Activated CD8-positive, alpha-beta memory T cell treated with anti-CD3 and anti-CD28 coated beads for 1 hour (primary cell): ENCODE measurements at places on chromosomes 1 and 21.

GRCh38 chr1:2275796-2276536, 47.8 kb downstream of the SKI start:
- no peak for DNase-seq

- no peak for DNase-seq
Observed at GRCh38 chr1:246724731-246725095, 504 bp downstream of the SCCPDH start.

DNA sequence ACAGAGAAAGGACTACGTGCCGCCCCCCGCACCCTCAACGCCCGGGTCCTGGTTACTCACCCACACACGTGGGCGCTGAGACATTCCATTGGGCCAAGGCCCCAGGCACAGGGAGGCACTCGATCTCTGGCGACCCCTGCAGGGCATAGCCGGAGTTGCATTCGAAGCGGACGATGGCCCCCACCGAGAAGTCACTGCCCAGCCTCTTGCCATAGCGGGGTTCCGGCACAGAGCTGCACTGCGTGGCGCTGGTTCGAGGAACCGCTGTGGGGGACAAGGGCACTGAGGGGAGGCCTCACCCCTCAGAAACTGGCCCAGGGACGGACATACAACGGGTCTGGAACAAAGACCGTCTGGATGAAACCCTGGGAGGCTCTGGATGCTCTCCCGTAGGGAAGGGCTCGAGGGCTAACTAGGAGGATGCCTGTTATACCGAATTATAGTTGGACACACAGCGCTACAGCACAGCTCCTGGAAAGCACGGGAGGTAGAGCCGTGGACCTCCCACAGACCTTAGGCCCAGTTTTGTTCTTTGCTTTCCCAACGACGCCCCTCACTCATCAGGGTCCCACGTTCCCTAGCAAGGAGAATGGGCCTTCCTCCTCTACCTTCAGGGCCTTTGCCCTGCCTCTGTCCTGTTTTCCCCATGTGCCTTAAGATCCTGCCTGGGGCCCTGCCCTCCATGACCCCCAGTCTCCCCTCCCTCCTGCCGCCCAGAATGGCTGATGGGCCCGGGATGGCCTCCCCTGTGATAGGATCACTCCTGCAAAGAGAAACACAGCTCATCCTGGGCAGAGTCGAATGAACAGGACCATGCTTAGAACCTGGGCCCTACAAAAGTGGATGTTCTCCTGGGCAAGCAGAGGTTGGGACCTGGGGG, 152.8 kb downstream of the ZSCAN20 start:
- DNase-seq = no peak

GRCh38 chr1:24279590-24280232, 39.4 kb upstream of the GRHL3 start:
- no peak for DNase-seq

DNA sequence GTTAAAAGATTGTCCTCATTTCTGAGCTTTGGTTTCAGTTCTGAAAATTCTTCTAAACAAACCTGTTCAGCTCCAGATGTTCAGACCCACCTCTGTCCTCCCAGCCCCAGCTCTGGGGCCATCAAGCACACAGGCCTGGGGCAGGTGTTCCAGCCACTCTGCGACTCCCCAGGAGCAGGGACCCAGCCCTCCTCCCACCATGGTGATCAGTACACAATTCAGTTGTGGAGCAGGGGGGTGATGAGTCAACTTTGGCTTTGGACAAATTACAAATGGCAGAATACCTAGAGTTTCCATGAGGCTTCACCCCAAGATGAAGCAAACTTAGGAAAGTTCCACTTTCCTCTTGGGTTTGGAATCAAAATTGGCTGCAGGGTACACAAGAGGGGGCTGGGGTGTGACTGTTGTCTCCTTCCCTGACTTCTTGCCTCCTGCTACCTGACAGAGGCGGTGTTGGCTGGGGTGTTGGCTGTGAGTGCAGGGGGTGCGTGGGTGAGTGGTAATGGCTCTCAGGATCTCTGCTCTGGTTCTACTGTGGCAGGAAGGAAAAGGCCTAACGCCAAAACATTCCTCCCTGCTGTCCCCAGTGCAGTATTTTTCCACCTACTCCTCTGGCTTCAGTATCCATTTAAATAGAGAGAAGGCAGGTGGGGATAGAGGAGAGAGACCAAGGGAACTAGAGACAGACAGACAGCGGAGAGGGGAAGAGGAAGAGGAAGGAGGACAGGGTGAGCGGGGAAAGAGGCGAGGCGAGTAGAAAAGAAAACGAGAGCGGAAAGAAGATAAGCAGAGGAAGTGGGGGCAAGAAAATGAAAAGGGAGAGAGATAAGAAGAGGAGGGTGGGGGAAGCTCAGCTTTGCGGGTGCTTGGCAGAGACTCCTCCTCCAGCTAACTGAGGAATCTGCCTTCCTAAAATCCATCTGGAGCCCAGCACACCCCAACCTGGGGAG, 20.6 kb upstream of the LRRN2 start:
- DNase-seq = no peak

GRCh38 chr1:15331180-15331579, 78.5 kb upstream of the EFHD2 start:
- DNase-seq = no peak

DNA sequence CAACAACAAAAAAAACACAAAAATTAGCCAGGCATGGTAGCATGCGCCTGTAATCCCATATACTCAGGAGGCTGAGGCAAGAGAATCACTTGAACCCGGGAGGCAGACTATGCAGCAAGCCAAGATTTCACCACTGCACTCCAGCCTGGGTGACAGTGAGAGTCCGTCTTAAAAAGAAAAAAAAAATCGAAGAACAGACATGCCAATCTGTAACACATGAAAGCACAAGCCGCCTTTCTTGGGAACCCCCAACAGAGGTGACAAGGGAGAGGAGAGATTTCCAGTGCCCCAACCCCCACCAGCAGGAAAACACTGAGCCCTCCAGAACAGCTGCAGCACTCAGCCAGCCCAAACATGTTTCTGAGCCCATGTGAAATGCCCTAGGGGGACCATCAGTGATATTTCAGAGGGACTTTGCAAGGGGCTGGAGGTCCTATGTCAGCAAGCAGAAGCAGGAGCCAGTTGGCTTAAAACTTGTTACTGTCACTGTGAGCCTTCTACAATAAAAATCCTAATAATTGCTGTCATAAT, 14.2 kb upstream of the EFNA1 start:
- DNase-seq = no peak

GRCh38 chr1:242813490-242814091, 289.1 kb upstream of the PLD5 start:
- no peak for DNase-seq

- no peak for DNase-seq
Observed at GRCh38 chr1:201096041-201096461, 16.2 kb downstream of the CACNA1S start.

GRCh38 chr1:229086091-229086490, 184.8 kb upstream of the RAB4A start:
- no peak for DNase-seq

- no peak for DNase-seq
Observed at GRCh38 chr1:24898909-24899439, 31.1 kb downstream of the RUNX3 start.

GRCh38 chr1:202586018-202586821, 124.0 kb downstream of the SYT2 start:
- DNase-seq = no peak

DNA sequence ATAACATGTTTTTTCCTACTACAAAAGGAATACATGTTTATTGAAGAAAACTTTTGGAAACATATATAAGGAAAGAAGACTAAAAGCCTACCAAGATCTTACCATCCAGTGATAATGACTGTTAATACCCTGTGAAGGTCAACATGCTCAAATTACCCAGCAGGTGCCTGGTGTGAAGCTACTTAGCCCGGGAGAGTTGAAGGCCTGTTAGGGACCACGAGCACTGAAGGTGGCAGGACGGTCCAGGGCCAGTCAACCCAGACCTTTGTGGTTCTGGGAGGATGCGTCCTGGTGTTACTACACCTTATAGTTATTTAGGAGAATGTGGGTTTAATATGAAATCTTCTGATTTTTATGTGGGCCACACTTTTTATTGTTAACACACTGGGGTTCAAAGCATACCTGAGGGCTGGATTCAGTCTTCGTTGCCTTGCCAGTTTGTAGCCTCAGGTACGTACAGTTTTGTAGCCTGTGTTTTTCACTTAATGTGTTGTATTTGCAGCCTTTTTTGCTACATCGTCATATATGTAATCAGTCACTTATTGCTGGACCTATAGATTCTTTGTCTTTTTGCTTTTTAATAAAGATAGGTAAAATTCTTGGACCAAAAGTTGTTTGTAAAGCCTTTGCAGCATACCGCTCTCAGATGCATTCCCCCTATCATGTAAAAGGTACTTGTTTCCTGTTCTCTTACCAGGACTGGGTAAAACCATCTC, 9.8 kb downstream of the ITSN1 start:
- DNase-seq = no peak

- no peak for DNase-seq
Observed at GRCh38 chr1:211842518-211842917, 12.0 kb upstream of the LPGAT1 start.

DNA sequence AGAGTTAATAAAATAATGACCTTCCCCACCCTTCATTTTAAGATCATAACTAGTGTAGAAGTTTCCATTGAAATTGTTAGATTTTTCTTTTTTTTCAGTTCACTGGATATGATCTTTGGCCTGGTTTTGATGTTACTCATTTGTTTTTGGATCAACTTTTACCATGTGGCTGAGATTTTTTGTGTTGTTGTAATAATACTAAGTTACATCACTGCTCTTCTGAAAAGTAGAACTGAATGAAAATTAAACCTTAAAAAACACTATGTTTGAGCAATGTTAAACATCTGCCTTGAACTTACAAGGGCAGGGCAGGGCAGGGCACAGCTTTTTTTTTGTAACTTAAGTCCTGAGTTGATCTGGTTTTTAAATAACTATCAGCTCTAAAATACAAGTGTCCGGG, 204.8 kb upstream of the ADAMTS5 start:
- no peak for DNase-seq

DNA sequence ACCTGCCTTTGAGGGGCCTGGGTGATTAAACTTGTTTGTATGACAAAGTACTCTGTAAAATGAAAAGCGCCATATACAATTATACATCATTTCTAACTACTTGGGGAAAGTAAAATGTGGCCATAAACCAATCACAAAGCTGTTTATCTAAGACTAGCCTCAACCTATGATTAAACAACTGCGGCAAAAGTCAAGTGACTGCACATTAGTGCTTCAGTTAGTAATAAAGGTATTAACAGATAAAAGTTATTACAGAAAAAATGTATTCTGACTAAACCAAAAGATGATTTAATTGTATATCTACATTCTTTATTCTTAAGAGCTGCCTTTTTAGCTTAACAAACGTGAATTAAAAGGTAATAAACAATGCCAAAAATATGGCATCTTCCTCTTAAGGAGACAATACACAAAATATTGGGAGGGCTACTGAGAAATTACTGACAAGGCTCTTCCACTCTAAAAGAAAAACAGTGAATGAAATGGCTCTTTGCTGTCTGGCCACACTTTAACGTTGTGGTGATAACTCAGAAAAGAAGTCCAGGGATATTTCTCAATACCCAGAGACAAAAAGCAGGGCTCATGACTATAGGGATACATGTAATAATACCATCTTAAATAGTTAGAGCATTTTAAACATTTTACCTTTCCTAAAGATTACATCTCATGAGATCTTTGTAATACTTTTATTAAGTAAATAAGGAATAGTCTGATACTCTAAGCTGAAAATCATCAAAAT, 8.6 kb downstream of the ARHGAP29 start:
- no peak for DNase-seq

DNA sequence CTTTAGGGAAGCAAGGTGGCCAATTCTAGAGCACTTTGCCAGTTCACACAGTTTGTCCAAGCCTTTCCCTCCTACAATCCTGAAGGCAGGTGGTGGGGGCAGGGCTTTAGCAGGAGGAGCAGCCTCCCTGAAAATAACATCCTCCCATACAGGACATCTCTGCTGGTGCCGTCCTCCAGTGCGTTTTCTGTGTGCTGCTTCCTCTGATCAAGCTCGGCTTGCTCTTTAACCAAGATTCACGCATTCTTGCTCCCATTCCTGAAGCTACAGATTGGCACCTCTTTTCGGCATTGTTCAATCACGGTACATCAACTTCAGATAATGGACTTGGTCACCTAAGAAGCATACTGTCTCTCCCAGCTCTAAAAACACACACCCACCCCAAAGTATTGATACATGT, 7.5 kb upstream of the DPT start:
- DNase-seq = no peak

GRCh38 chr1:30852026-30852425, 56.5 kb downstream of the SDC3 start:
- no peak for DNase-seq

DNA sequence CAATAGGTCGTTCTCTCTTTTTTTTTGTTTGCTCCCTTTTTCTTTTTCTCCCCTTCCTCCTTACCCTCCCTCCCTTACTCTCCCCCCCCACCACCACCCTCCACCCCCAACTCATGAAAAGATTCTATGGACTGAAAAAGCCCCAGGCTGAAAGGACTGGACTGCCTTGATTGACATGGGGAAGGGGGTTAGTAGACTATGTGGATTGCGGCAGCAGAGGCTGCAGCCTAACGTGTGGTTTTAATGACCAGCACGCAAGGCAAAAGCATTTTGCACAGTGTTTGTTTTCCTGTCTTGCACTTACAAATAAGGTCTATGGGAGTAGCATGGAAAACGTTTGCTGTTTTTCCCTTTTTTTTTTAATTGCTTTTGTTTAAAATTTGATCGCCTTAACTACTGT, 5.5 kb downstream of the ZBTB18 start:
- DNase-seq = no peak

DNA sequence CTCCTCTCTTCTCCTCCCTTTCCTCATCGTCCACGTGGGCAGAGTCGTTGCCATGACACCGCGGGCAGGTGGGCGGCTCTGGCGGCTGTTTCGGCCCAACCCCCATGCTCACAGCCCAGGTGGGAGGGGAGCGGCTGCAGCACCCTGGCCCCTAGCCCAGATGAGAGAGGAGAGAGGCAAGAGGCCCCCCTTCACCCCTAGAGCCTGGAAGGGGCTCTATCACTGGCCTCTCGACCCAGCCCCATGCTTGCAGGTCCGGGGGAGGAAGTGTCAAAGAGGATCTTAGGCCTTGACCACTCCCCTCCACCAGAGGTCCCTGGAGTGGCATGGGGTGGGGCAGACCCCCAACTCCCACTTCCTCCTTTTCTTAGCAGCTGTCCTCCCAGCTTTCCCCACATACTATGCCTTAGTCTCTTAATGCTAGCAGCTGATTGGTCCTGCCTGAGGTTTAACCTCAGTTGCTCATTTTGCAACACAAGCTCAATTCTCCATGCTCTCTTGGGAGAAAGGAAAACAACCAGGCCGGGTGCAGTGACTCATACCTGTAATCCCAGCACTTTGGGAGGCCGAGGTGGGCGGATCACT, 10.4 kb downstream of the DLGAP3 start:
- no peak for DNase-seq

GRCh38 chr1:207789792-207790787, 38.2 kb downstream of the CD46 start:
- no peak for DNase-seq

GRCh38 chr21:36450511-36450910, 29.4 kb downstream of the CLDN14 start:
- no peak for DNase-seq
